ENCODE measurements at places on chromosomes 16 and 17.

DNA sequence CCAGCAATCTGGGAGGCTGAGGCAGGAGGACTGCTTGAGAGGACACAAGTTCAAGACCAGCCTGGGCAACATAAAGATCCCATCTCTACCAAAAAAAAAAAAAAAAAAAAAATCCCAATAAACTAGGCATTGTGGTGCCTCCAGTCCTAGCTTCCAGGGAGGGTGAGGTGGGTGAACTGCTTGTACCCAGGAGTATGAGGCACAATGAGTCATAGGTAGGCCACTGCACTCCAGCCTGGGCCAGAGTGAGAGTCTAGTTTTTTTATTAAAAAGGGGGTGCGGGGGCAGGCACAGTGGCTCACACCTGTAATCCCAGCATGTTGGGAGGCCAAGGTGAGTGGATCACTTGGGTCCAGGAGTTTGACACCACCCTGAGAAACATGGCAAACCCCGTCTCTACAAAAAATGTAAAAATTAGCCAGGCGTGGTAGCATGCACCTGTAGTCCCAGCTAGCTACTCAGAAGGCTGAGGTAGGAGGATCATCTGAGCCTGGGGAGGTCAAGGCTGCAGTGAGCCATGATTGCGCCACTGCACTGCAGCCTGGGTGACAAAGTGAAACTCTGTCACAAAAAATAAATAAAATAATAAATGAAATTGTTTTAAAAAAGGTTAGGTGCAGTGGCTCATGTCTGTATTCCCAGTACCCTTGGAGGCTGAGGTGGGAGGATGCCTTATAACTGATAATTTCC, 7.8 kb upstream of the CHST6 start:
- no peak overlapping the region for H3K27ac ChIP-seq
- H3K4me1 ChIP-seq = peaks cover 6% of the 10 kb centered on the region
- H3K27me3 ChIP-seq = no peaks in the 10 kb centered on the region
- no peaks in the 10 kb centered on the region for H3K36me3 ChIP-seq

DNA sequence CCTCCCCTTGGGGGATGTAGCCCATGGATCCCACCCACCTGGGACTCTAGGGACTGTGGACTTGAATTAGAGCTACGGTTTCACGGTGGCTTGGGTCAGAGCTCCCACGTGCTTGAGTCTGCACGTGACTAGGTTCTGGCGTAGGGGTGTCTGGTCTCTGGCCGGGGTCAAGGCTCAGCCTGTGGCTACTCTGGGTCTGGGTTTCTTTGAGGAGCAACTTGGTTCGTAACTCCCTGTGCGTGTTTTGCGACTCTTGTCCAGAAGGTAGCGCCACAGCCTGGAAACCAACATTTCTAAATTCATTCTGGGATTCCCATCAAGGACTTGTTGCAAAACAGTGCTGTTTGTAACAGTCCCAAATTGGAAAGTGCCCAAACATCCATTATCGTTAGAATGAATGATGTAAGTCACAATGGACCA, 470 bp upstream of the GGT6 start:
- DNase-seq = peak; percentile 78
- peaks cover 17% of the 10 kb centered on the region for H3K4me1 ChIP-seq
- H3K4me3 ChIP-seq = no peak overlapping the region
- peak overlapping the region; percentile 49 for H3K27ac ChIP-seq

DNA sequence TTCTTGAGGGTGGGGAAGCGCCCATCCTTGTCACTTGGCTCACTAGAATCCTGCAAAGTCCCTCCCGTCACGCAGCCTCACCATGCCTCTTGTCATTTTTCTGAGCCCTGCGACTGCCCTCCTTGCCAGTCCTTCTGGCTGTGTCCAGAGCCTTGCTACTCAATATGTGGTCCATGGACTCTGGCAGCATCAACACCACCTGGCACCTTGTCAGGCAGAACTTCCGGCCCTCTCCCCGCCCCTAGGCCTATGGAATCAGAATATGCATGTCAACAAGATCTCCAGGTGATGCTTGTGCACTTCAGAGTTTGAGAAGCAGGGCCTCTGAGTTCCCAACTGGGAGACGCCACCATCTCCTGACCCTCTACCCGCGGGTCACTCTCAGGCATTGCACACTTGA, 12.1 kb downstream of the PIMREG start:
- H3K4me1 ChIP-seq = peaks cover 18% of the 10 kb centered on the region
- no peak for DNase-seq
- no peak overlapping the region for H3K4me3 ChIP-seq
- H3K36me3 ChIP-seq = no peaks in the 10 kb centered on the region
- no peak overlapping the region for H3K27ac ChIP-seq

DNA sequence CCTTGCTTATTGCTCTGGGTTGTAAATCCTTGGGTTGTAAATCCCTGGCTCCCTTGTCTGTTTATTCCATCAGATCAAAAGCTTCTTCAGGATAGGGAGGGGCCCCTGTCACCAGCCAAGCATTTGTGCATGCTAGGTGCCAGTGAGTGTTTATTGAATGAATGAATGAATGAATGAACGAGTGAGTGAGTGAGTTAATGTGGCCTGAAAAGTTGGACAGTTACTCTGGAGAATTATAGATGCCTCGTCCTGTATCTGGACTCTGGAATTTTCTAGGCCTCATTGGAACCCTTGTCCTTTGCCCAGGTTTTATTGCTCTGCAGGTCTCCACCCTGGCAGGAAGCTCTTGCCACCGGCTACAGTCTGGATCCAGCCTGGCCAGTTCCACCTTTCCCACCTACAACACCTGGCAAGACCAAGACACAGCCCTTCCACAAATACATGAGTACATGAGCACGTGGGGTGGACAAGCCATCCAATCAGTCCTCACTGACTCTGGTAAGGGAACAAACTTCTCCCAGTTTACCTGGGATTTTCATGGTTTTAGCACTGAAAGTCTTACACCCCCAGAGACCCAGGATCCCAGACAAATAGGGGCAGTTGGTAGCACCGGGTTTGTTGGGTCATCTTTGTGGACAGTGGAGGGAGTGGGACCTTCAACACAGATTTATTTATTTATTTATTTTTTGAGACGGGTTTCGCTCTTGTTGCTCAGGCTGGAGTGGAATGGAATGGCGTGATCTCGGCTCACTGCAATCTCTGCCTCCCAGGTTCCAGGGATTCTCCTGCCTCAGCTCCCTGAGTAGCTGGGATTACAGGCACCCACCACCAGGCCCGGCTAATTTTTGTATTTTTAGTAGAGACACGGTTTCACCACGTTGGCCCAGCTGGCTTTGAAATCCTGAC, 14.7 kb upstream of the CDH1 start:
- H3K4me3 ChIP-seq = no peak overlapping the region
- H3K27ac ChIP-seq = no peak overlapping the region
- DNase-seq = no peak
- no peaks in the 10 kb centered on the region for H3K27me3 ChIP-seq

- DNase-seq = no peak
- peaks cover 35% of the 10 kb centered on the region for H3K4me1 ChIP-seq
- no peak overlapping the region for H3K4me3 ChIP-seq
- H3K27me3 ChIP-seq = no peaks in the 10 kb centered on the region
Observed at GRCh38 chr17:18263885-18264682, 3.6 kb downstream of the MIEF2 start.
